Cardiac atrium fibroblast (primary cell): ENCODE measurements at places on chromosomes 3 and 15. TPM values are rescaled to one million over a fixed set of nuclear protein-coding genes. Genes with fewer than 3 reads are reported as not detected.

Gene SEMA7A
- 1.6 and 3.2 TPM in 2 replicates for total RNA-seq

Gene TEX55
- total RNA-seq = not detected in 2 replicates

Gene GOLGA8T
- total RNA-seq = not detected in 2 replicates

Gene SNTN
- total RNA-seq = not detected in 2 replicates

Gene ZIC1
- total RNA-seq = not detected in 2 replicates

Gene RARRES1
- 5.8 and 13.9 TPM in 2 replicates for total RNA-seq

Gene MAGI1
- 12.8 and 20.9 TPM in 2 replicates for total RNA-seq
